ENCODE measurements at places on chromosomes 12 and 14. TPM values are rescaled to one million over a fixed set of nuclear protein-coding genes. Genes with fewer than 3 reads are reported as not detected.

GRCh38 chr12:95257541-95257940, 39.9 kb downstream of the VEZT start:
- no peak for DNase-seq
- no peaks in the 10 kb centered on the region for H3K27me3 ChIP-seq
- no peak overlapping the region for H3K27ac ChIP-seq
- H3K4me3 ChIP-seq = no peak overlapping the region
- H3K36me3 ChIP-seq = no peaks in the 10 kb centered on the region

DNA sequence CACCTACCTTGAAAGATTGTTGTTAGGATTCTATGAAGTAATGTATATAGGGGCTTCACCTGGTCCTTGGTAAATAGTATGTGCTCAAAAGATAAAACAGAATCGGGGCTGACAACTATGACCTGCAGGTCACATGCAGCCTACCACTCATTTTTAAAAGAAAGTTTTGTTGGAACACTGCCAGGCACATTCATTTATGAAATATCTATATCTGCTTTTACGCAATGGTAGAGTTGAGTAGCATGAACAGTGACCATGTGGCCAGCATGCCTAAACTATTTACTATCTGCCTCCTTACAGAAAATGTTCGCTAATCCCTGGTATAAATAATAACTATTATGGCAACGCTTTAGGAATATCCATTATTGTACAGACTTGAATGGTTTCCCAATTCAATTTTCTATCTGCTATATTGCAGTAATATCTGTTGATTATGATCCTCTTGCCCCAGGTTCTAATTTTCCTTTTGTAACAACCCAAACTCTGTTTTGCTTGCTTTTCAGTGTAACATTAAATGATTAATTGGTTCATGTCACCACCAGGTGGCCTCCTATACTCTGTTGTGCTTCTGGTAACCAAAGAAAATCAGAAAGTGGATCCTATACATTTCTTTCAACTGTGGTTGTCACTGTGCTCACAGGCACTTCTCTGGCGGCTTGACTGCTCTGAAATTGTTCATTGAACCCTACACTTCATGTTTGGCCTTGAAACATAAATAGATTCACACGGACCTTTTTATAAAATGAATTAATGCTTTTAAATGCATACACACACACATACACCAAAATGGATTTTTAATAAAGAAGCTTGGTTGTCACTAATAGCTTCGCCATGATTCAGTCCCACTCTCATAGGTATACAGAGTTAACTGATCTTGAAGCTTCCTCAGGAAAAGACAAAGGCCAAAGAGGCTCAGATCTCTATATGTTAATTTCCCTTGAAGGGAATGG, 227.7 kb upstream of the NPAS3 start:
- H3K27ac ChIP-seq = no peak overlapping the region
- H3K4me3 ChIP-seq = peak overlapping the region; percentile 14
- no peaks in the 10 kb centered on the region for H3K27me3 ChIP-seq
- peaks cover 3% of the 10 kb centered on the region for H3K4me1 ChIP-seq
- H3K36me3 ChIP-seq = no peaks in the 10 kb centered on the region
- no peak for DNase-seq

The LRTM2 gene
- total RNA-seq = not detected

The NEUROD4 gene
- not detected for total RNA-seq

The OAS2 gene
- total RNA-seq = 10.3 TPM

The KDM2B gene
- 20.7 TPM for total RNA-seq

The COA8 gene
- total RNA-seq = 18.2 TPM

DNA sequence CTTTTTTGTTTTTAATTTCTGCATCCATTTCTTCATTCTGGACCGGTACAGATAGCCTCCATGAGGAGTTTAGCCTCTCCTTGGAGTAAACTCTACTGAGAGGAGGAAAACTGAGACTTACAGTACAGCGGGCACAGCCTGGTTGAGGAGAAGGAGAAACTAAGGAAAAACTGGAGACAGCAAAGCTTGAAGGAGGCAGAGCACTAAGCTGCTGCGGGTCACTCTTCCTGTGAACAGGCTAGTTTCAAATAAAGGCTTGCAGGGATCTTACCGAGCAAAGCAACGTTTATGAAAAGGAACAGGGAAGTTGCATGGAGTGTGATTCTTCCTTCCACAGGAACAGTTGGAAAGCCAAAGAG, 348 bp upstream of the SSTR1 start:
- peaks cover 6% of the 10 kb centered on the region for H3K4me1 ChIP-seq
- DNase-seq = no peak
- H3K4me3 ChIP-seq = no peak overlapping the region
- no peaks in the 10 kb centered on the region for H3K36me3 ChIP-seq

- peaks cover 5% of the 10 kb centered on the region for H3K4me1 ChIP-seq
- H3K27me3 ChIP-seq = no peaks in the 10 kb centered on the region
- H3K4me3 ChIP-seq = no peak overlapping the region
- no peaks in the 10 kb centered on the region for H3K36me3 ChIP-seq
- DNase-seq = no peak
- no peak overlapping the region for H3K27ac ChIP-seq
Measured at GRCh38 chr12:53560912-53561589, 53.8 kb upstream of the NPFF start.

- no peaks in the 10 kb centered on the region for H3K27me3 ChIP-seq
- H3K27ac ChIP-seq = peak overlapping the region; percentile 80
- no peaks in the 10 kb centered on the region for H3K36me3 ChIP-seq
- H3K4me3 ChIP-seq = no peak overlapping the region
Measured at GRCh38 chr12:19869413-19869812, 430.1 kb downstream of the AEBP2 start.

GRCh38 chr12:57299514-57300016, 48.6 kb upstream of the STAC3 start:
- H3K27ac ChIP-seq = no peak overlapping the region
- H3K4me3 ChIP-seq = no peak overlapping the region
- H3K4me1 ChIP-seq = no peaks in the 10 kb centered on the region
- no peaks in the 10 kb centered on the region for H3K27me3 ChIP-seq
- no peak for DNase-seq
- H3K36me3 ChIP-seq = no peaks in the 10 kb centered on the region

The LTBR gene
- 129 TPM for total RNA-seq

- H3K36me3 ChIP-seq = no peaks in the 10 kb centered on the region
- H3K27me3 ChIP-seq = no peaks in the 10 kb centered on the region
- no peaks in the 10 kb centered on the region for H3K4me1 ChIP-seq
Measured at GRCh38 chr12:49388682-49389386, 21.6 kb downstream of the SPATS2 start.

The CHPT1 gene
- 29.2 TPM for total RNA-seq

GRCh38 chr14:23665302-23666016, 29.3 kb downstream of the DHRS2 start:
- H3K36me3 ChIP-seq = no peaks in the 10 kb centered on the region
- no peak overlapping the region for H3K27ac ChIP-seq
- no peaks in the 10 kb centered on the region for H3K27me3 ChIP-seq

DNA sequence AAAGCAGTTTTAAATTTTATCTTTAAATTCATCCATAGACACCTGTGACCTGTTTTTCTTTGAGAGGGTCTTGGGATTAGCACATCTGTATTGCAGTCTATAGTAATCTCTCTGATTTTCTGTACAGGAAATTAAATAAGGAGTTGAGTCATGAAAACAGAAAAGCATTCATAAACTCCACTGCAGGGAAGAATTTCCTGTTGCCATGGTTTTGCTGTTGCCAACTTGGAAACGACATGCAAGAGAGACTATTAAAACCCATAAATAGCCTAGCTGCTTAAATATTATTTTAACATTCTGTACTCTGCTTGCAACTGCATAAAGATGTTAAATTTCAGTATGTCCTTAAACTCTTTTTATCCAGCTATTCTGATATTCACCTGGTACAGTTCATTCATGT, 281.0 kb upstream of the RGS6 start:
- H3K36me3 ChIP-seq = no peaks in the 10 kb centered on the region
- H3K4me3 ChIP-seq = no peak overlapping the region
- H3K27me3 ChIP-seq = no peaks in the 10 kb centered on the region
- H3K4me1 ChIP-seq = peaks cover 3% of the 10 kb centered on the region
- no peak overlapping the region for H3K27ac ChIP-seq

DNA sequence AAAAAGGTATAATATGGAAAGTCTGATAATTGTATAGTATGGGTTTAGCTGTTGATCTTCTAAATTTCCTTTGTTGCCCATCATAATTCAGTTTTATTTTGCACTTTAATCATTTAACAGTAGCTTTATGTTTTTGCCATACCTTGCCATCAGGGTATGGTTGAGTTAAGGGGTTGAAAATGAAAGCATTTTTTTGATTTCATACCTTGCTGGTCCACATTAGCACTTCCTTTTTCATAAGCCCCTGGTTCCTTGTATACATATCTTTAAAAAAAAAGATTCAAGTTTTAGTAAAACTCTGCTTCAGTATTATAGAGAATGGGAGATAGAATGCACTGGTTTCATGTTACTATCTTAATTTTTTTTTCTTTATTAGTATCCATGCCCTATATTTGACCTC, 71.1 kb downstream of the MIPOL1 start:
- no peak for DNase-seq
- H3K36me3 ChIP-seq = no peaks in the 10 kb centered on the region
- H3K27ac ChIP-seq = no peak overlapping the region
- H3K4me3 ChIP-seq = no peak overlapping the region
- H3K4me1 ChIP-seq = no peaks in the 10 kb centered on the region
- no peaks in the 10 kb centered on the region for H3K27me3 ChIP-seq

GRCh38 chr12:12349711-12350665, at the start of gene MANSC1:
Gene MANSC1, minus strand, starts transcription at chr12:12350242. Its CDS starts 6,928 bp downstream, at chr12:12343314.
- H3K36me3 ChIP-seq = peaks cover 6% of the 10 kb centered on the region
- DNase-seq = no peak
- no peaks in the 10 kb centered on the region for H3K27me3 ChIP-seq
- H3K4me3 ChIP-seq = peak within 1 kb of the TSS; percentile 80
- H3K4me1 ChIP-seq = peaks cover 7% of the 10 kb centered on the region
- peak within 1 kb of the TSS; percentile 93 for H3K27ac ChIP-seq

DNA sequence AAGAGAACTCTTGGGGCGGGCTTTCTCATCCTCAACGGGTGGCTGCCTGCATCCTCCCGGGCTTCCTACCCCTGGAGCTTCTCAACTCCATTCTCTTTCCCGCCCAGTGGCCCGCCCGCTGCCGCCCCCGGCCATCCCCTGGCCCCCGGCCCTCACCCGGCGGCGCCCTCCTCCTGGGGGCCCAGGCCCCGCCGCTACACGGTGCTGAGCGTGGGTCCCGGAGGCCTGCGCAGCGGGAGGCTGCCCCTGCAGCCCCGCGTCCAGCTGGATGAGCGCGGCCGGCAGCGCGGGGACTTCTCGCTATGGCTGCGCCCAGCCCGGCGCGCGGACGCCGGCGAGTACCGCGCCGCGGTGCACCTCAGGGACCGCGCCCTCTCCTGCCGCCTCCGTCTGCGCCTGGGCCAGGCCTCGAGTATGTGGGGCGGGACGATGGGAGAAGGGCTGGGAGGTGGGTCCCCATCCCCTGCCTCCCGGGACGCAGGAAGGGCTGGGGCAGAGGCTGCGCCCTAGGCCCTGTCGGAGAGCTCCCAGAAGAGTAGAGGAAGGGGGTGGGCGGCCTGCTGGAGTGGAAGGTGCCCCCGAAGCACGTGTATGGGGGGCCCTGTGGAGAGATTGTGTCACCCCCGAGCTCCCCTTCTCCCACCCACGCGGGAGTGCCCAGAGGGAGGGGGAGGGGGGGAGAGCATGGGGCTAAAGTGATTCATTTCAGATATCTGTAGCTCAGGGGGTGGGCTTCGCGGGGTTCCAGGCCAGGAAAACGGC, 1.5 kb downstream of the LAG3 start:
- H3K27ac ChIP-seq = peak overlapping the region; percentile 52
- DNase-seq = no peak
- no peaks in the 10 kb centered on the region for H3K27me3 ChIP-seq
- peak overlapping the region; percentile 15 for H3K4me3 ChIP-seq
- peaks cover 40% of the 10 kb centered on the region for H3K4me1 ChIP-seq

The SLIRP gene
- 125 TPM for total RNA-seq

DNA sequence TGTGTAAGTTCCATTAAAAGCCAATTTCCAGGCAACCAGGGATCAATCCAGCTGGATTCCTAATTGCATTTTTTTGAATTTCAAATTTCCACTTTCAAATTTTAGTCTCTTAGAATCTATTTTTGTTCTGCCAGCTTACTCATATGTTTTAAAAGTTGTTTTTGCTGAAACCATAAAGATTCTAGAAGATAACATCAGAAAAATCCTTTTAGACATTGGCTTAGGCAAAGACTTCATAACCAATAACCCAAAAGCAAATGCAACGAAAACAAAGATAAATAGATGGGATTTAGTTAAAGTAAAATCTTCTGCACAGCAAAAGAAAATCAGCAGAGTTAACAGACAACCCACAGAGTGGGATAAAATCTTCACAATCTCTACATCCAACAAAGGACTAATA, 253.3 kb downstream of the AEBP2 start:
- DNase-seq = no peak
- peaks cover 12% of the 10 kb centered on the region for H3K4me1 ChIP-seq
- no peak overlapping the region for H3K4me3 ChIP-seq
- H3K36me3 ChIP-seq = no peaks in the 10 kb centered on the region
- no peak overlapping the region for H3K27ac ChIP-seq

DNA sequence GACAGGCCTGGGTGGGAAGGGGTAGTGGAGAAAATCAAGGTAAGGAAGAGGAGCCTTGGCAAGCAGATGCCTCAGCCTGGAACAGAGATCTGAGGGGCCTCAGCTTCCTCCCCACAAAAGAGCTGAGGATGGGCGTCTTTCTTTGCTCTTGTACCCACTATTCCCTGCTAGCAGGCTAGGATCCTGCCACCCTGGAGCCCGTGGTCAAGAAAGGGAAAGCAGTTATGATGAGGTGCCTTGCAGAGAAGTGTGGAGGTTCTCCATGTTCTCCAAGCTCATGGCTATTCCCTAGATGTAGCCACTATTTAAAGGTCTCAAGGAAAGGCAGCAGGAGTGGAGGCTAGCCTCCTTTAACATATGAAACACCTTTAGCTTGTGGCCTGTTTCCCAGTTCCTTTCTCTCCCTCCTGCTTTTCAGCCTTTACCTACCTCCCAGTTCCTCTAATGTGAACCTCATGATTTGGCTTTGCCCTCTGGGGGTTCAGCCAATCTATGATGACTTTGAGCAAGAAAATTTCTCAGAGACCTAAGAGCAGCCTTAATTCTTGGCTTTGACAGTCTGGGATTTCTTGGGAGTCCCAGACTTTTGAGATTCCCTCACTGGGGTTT, 1.1 kb downstream of the IKZF4 start:
- no peaks in the 10 kb centered on the region for H3K36me3 ChIP-seq
- H3K4me3 ChIP-seq = no peak overlapping the region
- peak overlapping the region; percentile 74 for H3K27ac ChIP-seq
- H3K4me1 ChIP-seq = peaks cover 26% of the 10 kb centered on the region

DNA sequence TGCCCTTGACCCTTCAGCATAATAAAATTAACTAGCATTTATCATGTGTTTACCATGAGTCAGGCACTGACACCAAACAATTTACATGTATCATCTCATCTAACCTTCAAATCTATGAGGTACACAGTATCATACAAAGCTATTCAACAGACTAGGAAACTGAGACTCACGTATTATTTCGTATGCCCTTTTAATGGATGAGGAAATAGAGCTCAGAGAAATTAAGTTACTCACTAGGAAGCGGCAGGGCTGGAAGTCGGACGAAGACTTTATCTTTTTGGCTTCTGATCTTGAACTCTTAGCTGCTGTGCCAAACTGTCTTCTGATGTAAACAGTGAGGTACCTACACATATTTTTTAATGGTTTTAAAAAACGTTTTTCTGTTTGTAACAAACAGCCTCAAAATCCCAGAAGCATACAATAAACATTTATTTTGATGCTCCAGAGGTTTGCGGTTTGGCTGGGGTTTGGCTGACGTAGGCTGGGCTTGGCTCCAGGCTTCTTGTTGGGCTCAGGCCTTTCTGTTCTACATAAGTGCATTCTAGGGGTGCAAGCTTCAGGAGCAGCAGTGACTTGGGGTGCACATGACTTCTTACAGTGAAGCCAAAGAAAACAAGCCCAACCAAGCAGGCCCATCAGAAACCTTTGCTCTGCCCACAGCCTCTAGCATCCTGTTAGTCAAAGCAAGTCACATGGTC, 184.7 kb downstream of the TBX5 start:
- no peak overlapping the region for H3K4me3 ChIP-seq
- DNase-seq = no peak
- no peak overlapping the region for H3K27ac ChIP-seq
- no peaks in the 10 kb centered on the region for H3K27me3 ChIP-seq
- no peaks in the 10 kb centered on the region for H3K36me3 ChIP-seq
